ENCODE measurements at places on chromosomes 6 and 20. TPM values are rescaled to one million over a fixed set of nuclear protein-coding genes. Genes with fewer than 3 reads are reported as not detected.

The PDE7B gene
- total RNA-seq = 6.4 TPM

GRCh38 chr20:59121714-59122565 lies 41.7 kb upstream of the ZNF831 start:
- DNase-seq = no peak

The CAGE1 gene
- total RNA-seq = 0.11 TPM

The TCF21 gene
- 13.1 TPM for total RNA-seq

The BFSP1 gene
- total RNA-seq = 1.8 TPM

The FOXO3 gene
- total RNA-seq = 33.2 TPM

- DNase-seq = no peak
Observed at GRCh38 chr6:106194949-106195921, 109.1 kb downstream of the PRDM1 start.

The NKAPL gene
- 6.1 TPM for total RNA-seq

GRCh38 chr6:6657820-6658217 lies 69.3 kb downstream of the LY86 start:
- no peak for DNase-seq

The GCM1 gene
- not detected for total RNA-seq
